ENCODE measurements at places on chromosomes 5 and 9. TPM values are rescaled to one million over a fixed set of nuclear protein-coding genes. Genes with fewer than 3 reads are reported as not detected.

Gene FAM221B
- total RNA-seq: not detected

- no peak overlapping the region for H3K27ac ChIP-seq
- H3K4me3 ChIP-seq: no peak overlapping the region
- no peak for DNase-seq
- no peaks in the 10 kb centered on the region for H3K36me3 ChIP-seq
- peaks cover 17% of the 10 kb centered on the region for H3K4me1 ChIP-seq
- H3K27me3 ChIP-seq: no peaks in the 10 kb centered on the region
Measured at GRCh38 chr9:125634040-125634717, 72.8 kb downstream of the MAPKAP1 start.

DNA sequence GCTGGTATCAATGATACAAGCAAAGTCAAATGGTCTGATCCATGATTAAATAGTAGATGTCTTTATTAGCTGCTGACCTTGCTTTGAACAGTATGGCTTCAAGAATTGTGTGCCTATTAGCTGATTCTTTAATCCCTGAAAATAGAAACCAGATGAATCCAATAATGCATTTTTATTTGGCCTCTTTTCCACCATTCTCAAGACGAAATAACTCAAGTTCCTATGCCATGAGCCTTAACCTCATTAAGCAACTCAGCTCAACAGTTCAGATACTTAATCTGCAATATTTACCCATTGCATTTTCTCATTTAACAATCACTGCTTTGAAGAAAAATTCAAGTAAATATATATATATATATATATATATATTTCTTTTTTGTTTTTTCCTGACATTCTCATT lies 588.6 kb upstream of the MEF2C start:
- no peak overlapping the region for H3K4me3 ChIP-seq
- no peaks in the 10 kb centered on the region for H3K27me3 ChIP-seq
- peak overlapping the region; percentile 78 for H3K27ac ChIP-seq
- peaks cover 7% of the 10 kb centered on the region for H3K4me1 ChIP-seq
- no peaks in the 10 kb centered on the region for H3K36me3 ChIP-seq

DNA sequence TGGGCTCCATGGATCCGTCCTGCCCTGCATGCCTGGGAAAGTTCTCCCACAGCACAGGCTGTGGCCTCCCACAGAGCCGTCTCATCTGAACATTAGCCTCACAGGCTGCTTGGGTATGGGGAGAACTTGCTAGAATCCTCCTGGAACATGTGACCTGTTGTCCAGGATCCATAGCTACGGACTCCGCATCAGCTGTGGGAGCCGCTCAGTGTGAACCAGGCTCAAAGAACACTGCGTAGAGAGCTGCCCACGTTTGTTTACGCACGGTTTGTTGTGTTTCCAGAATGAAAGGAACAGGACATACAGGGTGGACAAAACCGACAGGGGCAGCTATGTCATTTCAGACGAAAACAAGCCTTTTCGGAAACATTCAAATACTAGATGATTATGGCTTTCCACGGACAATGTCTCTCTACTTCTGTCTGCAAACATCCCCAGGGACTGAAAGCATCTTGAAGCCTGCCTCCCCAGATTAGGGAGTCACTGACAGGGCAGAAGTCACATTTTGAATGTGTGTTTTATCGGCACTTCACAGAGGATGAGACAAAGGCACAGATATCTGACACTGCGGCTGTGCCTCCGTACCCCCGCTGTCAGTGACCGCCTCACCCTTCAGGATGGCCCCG lies 390.3 kb downstream of the GADD45G start:
- no peak overlapping the region for H3K4me3 ChIP-seq
- no peaks in the 10 kb centered on the region for H3K27me3 ChIP-seq
- H3K4me1 ChIP-seq: peaks cover 13% of the 10 kb centered on the region

Gene NKD2
- total RNA-seq: not detected

Gene PCDHB5
- total RNA-seq: 1.5 TPM

Data from gastrocnemius medialis (tissue), 4 donors.